ENCODE measurements at places on chromosomes 13 and 19.

DNA sequence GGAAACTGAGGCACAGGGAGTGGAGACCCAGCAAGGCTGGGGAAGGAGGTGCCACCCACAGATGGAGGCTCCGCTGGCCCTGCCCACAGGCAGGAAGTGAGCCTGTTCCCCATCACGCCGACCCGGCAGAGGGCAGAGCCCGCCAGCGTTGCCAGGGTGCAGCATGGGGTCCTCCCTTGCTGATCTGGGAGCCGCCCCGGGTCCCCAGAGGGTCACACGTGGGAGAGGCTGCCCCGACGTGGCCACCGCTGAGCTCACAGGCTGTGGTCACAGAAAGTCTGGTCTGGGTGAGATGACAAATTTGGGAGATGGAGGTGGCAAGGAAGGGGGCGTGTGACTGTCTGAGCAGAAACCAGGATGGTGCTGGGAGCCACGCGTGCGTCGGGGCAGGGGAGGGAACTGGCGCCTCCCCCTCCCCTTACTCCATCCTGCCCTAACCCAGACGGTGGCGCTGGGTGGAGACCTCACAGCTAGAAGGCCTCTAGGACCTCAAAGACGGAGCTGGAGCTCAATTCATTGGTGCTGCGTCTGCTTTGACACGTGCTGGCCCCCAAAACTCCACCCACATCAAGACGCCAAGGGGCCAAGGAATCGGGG lies 7.7 kb downstream of the MEX3D start:
- DNase-seq = no peak

GRCh38 chr19:18743784-18744418 lies 47.2 kb downstream of the COMP start:
- no peak for DNase-seq

- DNase-seq = no peak
These were observed 135.6 kb downstream of the TM9SF2 start for GRCh38 chr13:99636728-99637353.

DNA sequence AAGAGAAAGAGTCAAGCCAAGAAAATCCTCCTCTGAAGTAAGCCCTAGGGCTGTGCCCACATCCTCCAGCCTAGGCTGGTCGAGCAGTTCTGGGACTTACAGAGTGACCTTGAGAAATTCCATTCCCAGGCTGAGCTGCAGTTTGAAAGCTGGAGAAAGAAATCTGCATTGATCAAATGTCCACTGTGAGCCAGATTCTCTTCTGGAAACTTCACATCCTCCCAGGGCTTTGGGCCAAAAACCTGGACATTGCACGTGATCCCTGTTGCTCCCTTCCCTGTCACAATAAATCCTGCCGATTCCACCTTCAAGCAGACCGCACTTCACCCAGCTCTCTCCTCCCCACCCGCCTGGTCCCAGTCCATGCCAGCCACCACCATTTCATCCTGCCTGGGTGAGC lies 15.7 kb downstream of the TMEM143 start:
- no peak for DNase-seq

DNA sequence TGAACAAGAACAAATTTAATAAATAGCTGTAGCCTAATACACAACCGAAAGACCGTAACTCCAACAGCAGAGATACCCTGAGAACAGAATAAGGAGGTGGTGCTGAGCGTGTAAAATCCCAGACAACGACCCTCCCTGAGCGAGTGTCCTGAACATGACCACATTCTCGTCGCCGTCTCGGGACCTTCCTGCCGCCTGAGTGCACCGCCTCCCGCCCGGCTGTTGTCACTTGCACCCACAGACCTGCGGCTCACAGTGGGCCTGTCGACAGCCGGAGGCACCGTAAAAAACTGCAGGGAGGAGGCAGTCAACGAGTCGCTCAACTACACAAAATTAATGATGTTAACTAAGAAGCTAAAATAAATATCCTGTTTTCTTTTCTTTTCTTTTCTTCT lies 35.8 kb upstream of the GRTP1 start:
- no peak for DNase-seq

- no peak for DNase-seq
These were observed 80.1 kb downstream of the KLF5 start for GRCh38 chr13:73138638-73139491.

- no peak for DNase-seq
These were observed 36.6 kb upstream of the ZSCAN5A start for GRCh38 chr19:56351208-56351607.

DNA sequence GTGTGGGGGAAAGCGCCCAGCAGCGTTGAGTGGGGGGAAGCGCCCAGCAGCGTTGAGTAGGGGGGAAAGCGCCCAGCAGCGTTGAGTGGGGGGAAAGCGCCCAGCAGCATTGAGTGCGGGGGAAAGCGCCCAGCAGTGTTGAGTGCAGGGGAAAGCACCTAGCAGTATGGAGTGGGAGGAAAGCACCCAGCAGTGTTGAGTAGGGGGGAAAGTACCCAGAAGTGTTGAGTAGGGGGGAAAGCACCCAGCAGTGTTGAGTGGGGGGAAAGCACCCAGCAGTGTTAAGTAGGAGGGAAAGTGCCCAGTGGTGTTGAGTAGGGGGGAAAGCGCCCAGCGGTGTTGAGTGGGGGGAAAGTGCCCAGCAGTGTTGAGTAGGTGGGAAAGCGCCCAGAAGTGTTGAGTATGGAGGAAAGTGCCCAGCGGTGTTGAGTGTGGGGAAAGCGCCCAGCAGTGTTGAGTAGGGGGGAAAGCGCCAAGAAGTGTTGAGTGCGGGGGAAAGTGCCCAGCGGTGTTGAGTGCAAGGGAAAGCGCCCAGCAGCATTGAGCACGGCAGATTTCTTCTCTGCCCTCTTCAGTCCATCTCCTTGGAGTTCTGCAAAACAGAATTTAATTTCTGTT lies 138.4 kb downstream of the ATP11A start:
- no peak for DNase-seq

DNA sequence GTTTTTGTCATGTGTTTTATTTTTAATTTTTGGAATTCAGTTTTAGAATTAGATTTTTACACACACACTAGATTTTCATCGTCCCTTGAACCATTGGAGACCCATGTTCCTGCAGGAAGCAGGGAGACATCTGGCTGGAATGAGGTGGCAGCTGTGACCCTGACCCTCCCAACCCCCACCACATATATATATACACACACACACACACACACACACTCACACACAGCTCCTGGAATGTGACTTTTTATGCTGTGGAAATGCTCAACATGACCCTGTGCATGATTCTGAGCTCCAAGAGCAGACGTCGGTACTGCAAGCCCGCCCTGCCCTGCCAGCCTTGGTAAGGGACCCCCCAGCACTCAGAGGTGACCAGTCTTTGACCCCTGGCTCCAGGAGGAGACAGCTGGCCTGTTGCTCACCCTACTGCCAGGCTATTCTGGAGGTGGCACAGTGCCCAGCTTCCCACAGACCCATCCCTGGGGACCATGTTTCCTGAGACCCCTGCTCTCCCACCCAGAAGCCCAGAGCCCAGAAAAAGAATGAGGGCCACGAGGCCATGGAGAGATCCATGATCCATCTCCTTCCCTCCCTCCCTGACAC lies 103.2 kb upstream of the VSTM2B start:
- DNase-seq = no peak

- no peak for DNase-seq
These were observed 8.8 kb downstream of the ATP4B start for GRCh38 chr13:113649212-113649611.

GRCh38 chr19:42048992-42049391 lies 21.0 kb downstream of the GRIK5 start:
- DNase-seq = no peak

DNA sequence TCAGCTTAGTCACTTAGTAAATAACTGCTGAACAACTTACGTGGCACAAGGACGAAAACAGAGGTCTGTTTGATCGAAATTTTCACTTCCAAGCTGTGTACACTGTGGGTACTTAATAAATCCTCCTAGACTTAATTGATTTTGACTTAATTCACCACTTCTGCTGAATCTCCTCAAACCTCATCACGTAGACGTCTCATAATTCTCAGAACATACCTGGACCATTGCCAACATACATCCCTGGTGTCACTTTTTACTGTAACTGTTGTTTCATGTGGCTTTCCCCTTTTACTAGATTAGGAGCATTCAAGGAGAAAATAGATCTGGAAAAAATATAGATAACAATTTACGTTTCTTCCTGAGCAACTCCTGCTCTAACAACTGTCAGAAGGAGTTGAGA lies 105.0 kb downstream of the MBNL2 start:
- DNase-seq = no peak

DNA sequence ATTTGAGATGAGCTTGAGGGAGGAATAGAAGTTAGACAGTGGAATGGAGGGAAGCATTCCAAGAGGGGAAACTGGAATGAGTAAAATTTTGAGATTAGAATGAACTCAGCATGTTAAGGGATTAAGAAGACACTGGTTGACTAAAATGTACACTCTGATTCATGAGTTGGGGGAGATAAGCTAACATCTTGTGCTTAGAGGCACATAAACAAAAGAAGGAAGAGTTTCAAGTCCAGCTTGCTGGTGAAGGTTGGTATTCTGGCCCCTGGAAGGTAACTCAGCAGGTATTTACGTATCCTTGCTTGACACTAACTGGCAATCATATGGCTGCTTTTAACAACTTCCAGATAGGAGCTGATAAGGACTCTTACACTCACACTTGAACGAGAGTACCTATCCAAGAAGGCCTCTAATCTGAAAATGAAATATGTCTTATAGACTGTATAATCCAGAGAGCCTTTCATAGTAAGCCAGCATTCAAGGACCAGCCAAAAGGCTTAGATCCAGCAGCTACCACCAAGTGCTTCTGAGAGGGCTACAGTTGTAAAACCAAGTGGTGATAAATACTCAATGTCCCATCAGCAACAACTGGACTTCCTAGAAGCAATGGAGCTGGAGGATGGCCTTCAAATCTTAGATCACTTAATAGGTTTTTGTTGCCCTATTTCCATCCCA lies 149.7 kb upstream of the SERP2 start:
- DNase-seq = no peak

DNA sequence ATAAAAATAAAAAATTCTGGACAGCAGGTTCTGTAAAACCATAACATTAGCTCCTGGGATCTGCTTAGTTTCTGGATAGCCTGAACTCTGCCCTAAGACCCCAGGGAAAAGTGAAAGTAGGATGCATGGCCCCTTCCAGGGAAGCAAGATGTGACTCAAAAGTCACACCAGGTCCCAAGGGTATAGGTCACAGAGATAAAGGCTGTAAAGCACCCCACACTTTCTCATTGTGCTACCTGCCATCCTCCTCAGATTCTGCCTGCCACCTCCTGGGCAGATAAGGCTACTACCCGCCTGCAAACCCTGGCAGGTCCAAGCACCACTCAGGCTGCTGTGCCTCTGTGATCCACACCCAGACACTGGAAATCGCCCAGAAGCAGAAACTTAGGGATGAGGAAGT lies 20.6 kb downstream of the FFAR2 start:
- peak; percentile 27 for DNase-seq

GRCh38 chr19:4369888-4370260 lies 26.5 kb downstream of the MPND start:
- DNase-seq = peak; percentile 57

GRCh38 chr13:95771905-95772304 lies 95.0 kb downstream of the DNAJC3 start:
- DNase-seq = no peak

DNA sequence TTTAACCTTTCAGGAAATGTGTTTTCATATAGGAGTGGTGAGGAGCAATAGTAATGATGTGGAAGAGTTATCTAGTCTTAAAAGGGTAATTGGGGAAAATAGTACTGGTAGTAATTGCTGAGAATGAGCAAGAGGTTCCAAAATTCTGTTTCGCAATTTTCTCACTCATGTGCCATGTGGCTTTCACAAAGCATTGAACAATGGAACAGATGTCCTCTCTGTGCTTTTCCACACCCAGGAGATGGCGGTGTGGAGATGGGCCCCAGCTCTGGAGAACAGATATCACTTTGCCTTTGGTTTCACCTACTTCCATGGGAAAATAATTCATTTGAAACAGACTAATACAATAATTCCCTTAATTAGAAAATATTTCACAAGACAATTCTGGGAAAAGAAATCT lies 170.0 kb upstream of the SLC10A2 start:
- no peak for DNase-seq

DNA sequence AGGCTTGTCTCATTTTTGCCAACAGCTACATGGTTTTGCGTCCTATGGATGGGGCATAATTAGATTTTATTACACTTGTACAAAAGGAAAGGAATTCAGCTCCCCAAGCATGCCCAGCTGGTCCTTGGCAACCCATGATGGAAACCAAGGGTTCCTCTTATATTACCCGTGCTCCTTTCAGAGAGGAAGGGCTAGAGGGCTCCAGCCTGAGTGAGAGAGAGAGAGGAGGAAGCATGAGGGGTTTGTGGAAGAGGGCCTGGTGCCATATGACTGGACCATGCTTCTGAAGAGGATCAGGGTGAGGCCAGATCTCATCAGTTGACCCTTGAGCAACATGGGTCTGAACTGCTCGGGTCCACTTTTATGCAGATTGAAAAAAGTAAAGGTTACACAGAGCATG lies 3.5 kb upstream of the RPS9 start:
- no peak for DNase-seq

DNA sequence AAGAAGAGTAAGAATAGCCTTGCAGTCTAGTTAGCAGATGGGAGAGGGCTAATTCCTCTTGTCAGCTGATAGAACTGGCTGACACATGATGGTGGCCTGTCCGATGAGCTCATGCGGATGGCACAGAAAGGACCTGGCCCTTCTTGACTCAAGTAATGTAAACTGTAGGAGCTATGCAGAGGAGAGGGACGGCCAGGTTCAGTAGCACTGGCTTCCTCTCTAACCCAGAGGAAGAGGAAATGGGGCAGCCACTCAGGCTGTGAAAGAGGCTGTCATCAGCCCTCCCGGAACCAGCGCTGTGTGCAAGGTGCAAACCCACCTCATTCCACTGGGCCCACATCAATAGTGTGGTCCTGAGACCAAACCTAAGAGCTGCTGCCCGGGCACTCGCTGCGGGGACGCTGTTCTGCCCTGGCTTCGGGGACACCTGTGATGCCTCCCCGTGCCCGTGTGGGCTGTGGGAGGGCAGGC lies 30.8 kb upstream of the USE1 start:
- DNase-seq = peak; percentile 33

DNA sequence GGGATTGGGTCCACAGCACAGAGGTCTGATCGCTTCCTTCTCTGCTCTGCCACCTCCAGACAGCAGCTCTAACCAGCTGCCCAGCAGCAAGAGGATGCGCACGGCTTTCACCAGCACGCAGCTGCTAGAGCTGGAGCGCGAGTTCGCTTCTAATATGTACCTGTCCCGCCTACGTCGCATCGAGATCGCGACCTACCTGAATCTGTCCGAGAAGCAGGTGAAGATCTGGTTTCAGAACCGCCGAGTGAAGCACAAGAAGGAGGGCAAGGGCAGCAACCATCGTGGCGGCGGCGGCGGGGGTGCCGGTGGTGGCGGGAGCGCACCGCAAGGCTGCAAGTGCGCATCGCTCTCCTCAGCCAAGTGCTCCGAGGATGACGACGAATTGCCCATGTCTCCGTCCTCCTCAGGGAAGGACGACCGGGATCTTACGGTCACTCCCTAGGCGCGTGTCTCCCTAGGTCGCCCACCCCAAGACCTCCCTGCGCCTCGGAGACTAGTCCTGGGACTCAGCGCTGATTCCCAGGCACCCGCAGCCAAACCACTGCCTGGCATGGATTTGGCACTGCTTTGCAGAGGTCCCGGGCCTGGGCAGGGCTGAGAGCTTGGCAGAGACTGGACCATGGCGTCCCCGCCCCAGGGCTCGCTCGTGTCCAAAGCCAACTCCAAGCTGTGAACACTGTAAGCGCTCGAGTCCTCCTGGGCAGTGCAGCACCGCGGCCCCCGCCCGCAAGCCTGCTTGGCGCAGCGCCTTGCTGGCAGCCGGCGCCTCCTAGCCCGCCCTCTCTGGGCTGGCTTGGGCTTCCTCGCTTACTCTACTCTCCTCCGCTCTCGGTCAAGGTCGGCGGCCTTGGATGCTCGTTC lies 1.5 kb downstream of the GSX1 start:
- no peak for DNase-seq

- DNase-seq = no peak
These were observed 73.8 kb downstream of the CCDC70 start for GRCh38 chr13:51935326-51936171.
